Central memory CD4-positive, alpha-beta T cell (primary cell): ENCODE measurements at places on chromosomes 7 and 10.

DNA sequence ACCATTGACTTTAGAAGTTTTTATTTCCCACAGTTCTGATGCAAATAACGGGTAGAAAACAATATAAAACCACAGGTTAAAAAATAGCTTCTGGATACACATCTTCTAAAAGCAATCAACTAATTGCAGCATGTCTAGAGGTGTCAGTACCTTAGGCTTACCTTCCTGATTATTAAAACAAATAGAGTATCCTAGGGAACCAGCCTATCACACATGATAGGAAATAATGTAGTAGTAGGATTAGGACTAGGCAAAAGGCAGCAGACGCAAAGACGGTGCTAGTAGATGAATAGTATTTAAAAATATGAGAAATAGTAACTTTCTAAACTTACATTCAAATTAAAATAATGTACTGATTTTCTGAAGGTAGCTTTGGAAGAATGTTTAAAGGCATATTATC lies 41.7 kb upstream of the PHYHIPL start:
- DNase-seq = no peak

DNA sequence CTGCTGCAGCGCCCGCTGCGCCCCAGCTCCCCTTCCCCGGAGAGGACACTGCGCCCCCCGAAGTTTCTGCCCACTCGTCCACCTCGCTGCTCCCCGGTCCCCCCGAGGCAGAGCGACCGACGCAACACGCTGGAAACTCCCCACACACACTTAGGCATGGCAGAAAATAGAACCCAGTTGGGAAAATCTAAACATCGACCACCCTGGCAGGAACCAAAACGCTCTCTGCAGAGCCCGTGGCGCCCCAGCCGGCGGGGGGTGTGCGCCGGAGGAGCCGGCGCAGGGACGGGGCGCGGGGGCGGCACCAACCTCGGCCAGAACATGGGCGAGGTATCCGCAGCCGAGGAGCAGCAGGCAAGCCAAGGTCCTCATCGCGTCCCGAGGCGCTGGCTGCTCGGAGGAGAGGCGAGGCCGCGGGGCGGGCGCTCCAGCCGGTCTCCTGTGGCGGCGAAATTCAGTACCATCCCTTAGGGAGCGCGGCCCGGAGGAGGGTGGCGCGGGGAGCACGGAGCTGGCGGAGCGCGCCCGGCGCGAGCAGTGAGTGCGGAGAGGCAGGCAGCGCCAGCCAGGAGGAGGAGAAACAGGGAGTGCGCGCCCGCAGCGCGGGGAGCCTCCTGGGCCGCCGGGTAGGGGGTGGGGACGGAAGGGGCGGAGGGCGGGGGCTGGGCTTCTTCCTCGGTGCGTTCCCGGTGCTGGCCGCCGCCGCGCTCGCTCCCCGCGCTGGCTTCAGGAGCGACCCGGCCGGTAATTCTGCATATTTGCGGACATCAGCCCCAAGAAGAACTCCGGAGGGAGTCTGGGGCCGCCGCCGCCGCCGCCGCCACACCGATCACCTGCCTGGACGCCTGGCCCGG lies 789 bp downstream of the PDGFA start:
- DNase-seq = no peak

DNA sequence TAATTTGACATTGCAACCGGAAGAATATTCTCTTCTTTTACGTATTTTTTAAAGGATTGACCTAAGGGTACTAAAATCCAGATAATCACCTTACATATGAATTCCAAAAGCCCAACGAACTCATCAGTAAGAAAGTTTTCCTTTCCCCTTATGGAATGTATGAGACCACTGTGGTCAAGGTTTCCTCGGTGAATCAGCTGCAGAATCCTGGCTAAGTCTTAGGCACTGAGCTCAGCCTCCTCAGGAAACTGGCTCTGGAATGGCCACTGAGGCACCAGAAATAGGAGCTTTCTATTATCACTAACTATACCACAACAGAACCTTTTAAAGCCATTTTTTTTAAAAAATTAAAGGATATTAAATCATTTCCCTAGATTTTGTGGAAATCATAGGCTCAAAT lies 21.0 kb downstream of the SVIL start:
- DNase-seq = no peak

- no peak for DNase-seq
Observed at GRCh38 chr10:132700156-132701098, 85.5 kb downstream of the NKX6-2 start.

- DNase-seq = peak; percentile 17
Observed at GRCh38 chr10:99619090-99619800, 994 bp downstream of the SLC25A28 start.

DNA sequence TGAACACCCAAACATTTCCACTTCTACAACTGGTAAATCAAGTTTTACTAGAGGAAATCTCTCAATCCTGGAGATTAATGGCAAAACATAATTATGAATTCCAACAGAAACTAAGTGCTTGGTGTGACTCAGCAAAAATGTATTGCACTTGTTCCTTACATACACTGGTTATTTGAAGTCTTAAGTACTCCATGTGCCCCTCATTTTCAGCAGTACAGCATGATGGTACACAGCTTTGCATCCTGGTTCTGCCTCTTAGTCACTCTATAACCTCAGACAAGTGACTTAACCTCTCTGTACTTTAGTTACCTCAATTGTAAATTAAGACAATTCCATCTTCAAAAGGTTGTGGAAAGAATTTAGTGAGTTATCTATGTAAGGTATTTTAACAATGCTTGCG lies 12.9 kb downstream of the SLC16A12 start:
- DNase-seq = no peak

GRCh38 chr7:80954191-80954590 lies 35.3 kb upstream of the SEMA3C start:
- no peak for DNase-seq

GRCh38 chr10:131874991-131875451 lies 25.8 kb upstream of the PPP2R2D start:
- DNase-seq = no peak

GRCh38 chr10:19623321-19623720 lies 192.9 kb upstream of the PLXDC2 start:
- DNase-seq = no peak

- DNase-seq = peak; percentile 39
Observed at GRCh38 chr7:73451780-73452398, 18.3 kb downstream of the FZD9 start.

DNA sequence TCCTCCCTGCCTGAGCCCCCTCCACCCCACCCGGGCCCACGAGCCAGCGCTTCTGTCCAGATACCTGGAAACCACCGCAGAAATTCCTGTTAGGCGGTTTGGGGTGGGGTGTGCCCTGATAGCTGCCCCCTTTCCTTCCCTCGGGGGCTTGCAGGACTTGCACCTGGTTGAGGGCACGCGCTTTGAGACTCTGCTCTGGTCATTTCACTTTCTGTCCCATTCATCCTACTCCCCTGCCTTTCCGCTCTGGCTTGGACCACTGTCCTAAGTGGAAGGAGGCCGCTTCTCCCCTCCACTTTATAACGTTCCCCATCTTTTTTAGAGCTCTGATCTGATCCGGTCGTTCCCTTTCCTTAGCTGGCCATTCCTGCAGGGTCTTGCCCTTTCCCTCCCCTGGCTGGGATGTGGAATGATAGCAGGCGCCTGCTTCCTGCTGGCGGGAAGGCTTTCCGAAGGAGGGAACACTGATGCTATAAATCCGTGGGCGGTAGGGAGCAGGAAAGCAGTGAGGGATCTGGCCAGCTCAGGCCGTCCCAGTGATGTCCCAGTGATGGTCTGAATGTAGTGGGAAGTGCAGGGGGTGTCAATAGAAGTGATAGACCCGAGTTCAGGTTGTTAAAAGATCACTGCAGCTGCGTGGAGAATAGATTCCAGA lies 852 bp upstream of the PRKAR1B start:
- no peak for DNase-seq

DNA sequence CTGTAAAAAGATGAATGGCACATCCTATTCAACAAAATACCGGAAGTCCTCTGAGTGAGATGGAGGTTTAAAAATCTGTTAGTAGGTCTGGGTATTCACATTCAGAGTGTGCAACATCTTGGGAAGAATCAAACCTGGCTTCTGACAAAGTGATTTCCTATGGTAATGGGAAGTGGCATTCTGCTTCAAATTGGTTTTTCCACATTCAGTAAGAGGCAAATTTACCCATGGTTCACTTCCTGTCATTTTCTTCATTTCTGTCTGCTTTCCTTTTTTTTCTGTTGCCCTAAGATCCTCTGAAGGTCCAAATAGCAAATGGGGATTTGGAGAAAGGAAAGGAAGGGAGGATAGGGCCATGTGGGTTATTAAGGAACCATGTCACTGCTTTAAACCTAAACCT lies 218.3 kb downstream of the DOCK4 start:
- DNase-seq = no peak

DNA sequence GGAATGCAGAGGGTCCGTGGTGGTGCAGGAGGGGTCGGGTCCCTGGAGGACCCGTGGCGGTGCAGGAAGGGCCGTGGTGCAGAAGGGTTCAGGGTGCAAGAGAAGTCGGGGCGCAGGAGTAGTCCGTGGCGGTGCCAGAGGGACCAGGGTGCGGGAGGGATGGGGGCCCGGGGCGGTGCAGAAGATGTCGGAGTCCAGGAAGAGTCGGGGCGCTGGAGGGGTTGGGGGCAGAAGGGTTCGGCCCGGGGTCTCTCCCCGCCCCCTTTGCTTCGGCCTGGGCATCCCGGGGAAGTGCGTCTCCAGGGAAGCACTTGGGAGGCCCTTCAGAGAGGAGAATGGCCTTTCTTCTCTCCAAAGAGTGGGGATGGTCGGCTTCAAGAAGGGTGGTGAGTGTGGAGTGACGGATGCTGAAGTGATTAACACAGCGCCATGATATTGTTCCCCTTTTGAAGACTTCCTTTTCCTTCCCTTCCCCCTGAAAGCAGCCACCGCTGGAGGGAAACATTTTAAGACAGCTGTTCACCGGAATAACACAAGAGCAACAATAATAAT lies 997 bp downstream of the WDR37 start:
- no peak for DNase-seq

DNA sequence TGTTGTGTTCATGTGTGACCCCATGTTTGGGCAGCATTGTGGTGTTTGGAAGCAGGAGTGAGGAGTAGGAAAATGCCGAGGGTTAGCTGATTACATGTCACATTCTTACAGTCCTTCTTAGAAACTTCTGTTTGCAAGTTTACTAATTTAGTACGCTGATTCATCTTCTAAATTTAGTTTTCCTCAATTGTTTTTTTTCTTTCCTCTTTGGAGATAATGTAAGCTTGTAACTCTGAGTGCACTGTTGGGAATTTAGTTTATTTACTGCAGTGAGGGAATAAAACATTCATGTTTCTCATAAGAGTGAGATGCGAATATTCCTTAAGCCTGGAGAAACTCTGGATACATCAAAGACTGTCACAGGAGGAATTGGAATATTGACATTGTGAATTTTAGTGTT lies 135.0 kb downstream of the NT5C2 start:
- no peak for DNase-seq

DNA sequence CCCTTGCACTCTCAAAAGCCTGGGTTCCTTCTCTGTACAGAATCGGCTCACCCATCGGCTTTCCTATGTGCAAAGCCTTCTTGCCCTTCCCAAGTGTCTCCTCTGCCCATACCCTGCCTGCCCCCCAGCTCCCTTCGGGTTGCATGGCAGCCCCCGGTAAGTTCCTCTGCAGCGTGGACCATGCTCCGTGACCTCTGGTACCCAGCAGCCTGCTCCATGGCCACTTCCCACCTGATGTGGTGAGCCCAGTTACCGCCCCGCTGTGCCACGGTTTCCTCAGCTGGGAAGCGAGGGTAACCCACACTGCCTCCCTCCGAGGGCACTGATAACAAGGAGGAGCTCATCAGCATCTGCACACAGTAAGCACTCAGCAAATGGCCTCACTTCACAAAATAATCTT lies 106.8 kb upstream of the DDC start:
- DNase-seq = no peak

DNA sequence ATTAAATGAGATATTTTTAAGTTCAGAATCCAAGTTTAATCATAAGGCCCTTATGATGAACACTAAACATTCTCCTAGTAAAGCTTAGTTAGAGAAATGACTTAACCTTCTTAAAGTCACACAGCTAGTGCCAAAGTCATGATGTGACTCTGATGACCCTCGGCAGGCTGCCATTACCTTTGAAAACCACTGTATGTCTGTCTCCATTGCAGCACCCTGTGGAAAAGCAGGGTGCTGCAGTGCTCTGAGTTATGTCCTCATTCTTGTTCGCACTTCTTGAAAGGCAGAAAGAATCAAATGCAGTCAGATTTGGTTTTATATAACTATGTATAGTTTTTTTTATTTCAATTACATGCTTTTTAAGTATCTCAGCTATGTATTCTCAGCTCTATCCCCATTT lies 105.0 kb downstream of the PHTF2 start:
- no peak for DNase-seq

GRCh38 chr7:18268571-18268970 lies 227.0 kb upstream of the HDAC9 start:
- DNase-seq = no peak

GRCh38 chr7:43492896-43493295 lies 90.0 kb upstream of the STK17A start:
- no peak for DNase-seq

DNA sequence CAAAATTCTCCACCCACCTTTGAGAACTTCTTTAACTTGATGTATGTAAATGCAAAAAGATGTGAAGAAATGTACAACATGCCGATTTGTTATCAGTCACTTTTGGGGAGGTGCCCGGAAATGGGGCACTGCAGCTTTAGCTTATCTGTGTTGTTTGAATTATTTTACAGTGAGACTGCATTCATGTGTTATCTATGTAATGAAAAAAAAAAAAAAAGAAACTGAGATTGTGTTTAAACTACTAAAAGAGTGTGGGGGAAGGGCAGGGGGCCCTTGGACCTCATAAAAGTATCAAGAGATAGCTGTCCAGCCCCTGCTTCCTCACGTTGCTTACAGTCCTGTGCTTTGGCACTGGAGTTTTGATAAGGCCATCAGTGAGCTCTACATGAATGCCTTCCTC lies 259.4 kb downstream of the STK31 start:
- no peak for DNase-seq

- DNase-seq = no peak
Observed at GRCh38 chr10:70475661-70476060, 2.9 kb upstream of the PALD1 start.

DNA sequence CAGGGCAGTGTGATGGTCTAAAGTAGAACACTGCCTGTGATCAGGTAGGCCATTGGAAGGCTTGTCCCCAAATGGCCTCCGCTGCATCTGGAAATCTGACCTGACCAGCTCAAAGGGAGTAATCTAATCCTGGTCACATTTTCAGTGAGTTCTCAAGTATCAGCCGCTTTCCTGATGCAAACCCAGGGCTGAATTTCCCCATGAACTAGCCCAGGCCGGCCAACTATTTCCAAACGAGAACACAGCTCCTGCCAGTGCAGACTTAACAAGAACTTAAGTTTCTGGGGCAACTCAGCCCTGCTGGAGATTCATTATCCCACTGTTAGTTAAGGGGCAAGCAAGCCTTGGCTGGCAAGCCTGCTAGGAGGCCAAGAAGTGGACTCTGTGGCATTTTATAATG lies 59.6 kb upstream of the FAM180A start:
- DNase-seq = no peak

DNA sequence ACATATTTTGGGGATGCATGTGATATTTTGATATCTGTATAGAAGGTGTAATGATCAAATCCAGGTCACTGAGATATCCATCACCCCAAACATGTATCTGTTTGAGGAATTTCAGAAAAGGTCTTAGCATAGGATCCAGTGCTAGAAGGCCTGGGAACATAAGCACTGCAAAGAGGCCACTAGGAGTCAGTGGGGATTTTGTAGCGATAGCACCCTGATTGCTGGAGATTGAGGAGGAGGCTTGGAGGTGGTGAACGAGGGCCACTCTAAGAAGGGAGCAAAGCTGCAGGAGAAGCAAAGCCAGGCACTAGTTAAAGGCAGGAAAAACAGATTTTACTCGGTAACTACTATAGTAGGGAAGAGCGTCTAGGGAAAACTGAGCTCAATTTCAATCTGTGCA lies 324.0 kb downstream of the LHFPL3 start:
- DNase-seq = no peak

- DNase-seq = no peak
Observed at GRCh38 chr7:110421490-110422241, 669.3 kb upstream of the LRRN3 start.
